Brain microvascular endothelial cell (primary cell): ENCODE measurements at places on chromosomes 7 and 10.

DNA sequence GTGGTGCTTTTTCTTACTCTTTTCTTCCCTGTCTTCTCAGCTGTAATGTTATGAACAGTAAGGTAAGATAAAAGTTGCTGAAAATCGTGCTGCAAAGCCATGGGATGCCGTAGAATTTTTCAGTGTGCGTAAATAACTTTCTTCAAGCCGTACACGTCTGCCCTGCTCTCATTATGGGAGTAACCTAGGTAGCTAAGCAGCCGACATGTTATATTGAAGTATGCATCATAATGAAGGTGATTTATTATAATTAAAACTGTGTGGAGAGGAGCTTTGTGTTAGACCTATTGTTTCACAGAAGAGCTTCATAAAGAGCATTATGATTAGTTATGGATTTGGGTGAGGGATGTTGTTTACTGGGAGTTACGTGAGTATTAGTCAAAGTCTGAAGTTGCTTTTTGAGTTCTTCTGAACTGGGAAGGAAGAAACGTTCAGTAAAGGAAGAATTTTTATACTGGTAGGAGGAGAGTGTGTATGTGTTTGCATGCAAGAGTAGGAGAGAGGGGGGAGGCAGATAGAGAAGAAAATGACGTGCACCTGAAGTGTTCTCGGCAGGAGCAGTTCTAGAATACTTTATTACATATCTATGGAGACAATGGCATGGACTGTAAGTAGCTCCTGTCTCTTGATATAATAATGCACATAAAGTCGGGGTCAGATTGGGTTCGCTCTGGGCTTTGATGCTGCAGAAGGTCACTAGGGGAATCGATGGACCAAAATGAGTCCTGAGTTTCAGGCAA, 56.3 kb downstream of the POU6F2 start:
- DNase-seq = no peak

GRCh38 chr10:16242859-16243613, 193.8 kb upstream of the PTER start:
- DNase-seq = no peak

GRCh38 chr7:76281006-76281705, 21.3 kb upstream of the HSPB1 start:
- no peak for DNase-seq

DNA sequence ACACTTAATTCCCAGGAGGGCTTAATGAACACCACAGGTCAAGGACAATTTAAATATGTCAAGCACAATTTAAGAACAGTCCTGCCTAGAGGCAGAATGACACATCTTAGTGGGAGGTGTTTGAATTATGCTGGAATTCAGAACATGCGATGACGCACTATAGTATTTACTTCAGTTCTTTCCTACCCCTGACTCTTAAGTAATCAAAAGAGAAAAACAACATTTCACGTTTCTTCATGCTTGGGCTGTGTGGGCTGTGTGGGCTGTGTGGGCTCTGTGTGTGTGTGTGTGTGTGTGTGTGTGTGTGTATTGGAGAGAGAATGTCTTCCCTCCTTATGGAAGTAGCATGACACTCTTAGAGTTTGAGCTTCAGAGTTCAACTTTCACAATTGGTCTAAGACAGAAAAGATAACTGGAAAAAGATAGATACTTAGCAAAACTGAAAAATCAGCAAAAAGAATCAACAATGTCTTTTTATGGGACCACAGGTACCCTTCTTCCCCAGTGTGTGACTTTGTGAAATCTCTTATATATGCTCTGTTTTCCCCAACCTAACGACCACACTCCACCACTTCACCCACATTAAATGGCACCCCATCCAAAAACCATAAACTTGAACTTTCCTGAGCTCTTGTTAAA, 33.7 kb upstream of the CABCOCO1 start:
- DNase-seq = peak; percentile 84

GRCh38 chr7:97118306-97118917, 914 bp downstream of the SDHAF3 start:
- DNase-seq = no peak

DNA sequence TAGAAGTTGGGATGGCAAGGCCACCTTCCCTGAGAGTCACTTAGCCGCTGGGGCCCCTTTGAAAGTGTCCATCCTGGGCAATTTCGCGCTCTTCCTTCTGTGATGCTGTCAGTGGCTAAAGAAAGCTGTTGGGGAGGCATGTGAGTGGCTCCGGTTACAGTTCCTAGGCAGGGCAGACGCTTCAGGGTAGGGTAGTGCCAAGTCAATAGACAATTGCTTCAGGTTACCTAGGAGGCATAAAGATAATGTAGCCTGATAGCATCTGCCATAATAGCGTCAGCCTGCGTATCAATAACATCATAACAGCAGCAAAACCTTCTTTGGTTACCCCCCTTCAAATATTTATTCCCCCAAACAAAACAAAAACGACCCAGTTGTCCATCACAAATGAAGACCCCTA, at the start of gene FAM107B:
TSS of gene FAM107B (minus strand) at position 101 of the 400 bp plus-strand sequence. CDS start 234 bp downstream, outside the sequence.
- no peak for DNase-seq

DNA sequence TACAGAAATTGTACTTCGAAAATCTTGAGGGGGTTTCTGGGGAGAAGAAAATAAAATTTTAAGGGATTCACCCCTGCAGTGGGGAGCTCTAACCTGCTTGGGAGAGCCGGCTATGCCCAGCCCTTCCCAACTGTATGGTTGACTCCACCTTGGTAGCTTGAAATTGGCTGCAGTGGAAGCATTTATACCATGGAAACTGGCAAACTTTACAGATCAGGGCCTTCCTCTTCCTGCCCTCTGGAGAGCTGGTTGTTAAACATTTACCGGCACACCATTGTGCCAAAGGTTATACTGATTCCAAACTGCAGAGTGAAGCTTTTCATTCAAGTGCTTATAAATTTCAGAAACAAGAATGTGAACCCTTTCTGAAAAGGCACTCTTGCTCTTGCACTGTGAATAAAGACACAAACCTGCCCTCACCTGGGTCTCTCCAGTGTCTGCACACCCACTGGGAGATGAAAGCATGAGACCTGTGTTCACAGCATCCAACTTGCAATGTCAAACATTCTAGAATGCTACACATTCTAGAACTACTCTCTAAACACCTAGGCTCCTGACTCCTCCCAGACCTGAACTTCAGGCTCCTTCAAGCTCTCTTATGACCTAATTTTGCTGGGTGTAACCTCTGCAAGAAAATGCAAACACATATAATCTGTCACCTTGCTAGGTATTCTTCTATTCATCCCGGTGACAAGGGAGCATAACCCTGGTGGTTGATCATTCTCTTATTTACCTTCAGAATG, 44.7 kb downstream of the ABLIM1 start:
- no peak for DNase-seq

DNA sequence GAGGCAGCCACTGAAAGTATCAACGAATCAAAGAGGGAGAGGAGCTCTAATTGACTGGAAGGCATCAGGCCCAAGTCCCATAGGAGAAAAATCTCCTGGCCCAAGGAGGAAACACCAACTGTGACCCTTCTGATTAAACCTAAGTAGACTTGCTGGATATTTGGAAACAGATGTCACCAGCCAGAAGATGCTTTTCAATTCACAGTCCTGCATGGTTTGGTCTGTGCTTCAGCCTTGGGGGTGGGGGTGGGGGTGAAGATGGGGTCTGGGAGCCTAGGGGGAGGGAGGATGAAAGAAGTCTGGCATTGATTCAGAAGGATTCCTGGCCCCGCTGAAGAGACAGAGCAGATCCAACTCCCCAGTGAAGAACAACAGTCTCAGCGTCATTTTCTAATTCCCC, 623.7 kb downstream of the PARD3 start:
- DNase-seq = no peak

GRCh38 chr10:15898046-15898445, 37.7 kb upstream of the MINDY3 start:
- peak; percentile 7 for DNase-seq

GRCh38 chr10:34815185-34816084, at the start of gene PARD3:
Gene PARD3 (minus strand): TSS chr10:34815296. CDS start chr10:34814995, 301 bp downstream.
- DNase-seq = no peak

DNA sequence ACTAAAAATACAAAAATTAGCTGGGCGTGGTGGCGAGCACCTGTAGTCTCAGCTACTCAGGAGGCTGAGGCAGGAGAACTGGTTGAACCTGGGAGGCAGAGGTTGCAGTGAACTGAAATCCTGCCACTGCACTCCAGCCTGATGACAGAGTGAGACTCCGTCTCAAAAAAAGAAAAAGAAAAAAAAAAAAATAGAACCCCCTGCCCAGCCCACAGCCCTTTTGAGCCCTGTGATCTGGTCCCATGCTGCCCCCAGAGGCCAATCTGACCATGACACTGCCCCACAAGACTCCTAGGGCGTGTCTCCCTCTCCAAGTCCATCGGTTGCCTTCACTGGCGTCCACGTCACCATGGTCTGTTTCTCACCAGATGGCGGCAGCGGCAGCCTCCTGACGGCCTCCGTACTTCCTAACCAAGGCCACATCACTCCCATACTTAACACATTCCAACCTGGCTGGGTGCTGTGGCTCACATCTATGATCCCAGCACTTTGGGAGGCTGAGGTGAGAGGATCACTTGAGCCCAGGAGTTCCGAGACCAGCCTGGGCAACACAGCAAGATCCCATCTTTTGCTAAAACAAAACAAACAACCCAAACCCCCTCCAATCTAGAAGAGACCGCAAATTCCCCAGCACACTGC, 18.0 kb downstream of the STX1A start:
- peak; percentile 70 for DNase-seq

GRCh38 chr10:15379078-15379477, 8.0 kb upstream of the FAM171A1 start:
- DNase-seq = no peak

DNA sequence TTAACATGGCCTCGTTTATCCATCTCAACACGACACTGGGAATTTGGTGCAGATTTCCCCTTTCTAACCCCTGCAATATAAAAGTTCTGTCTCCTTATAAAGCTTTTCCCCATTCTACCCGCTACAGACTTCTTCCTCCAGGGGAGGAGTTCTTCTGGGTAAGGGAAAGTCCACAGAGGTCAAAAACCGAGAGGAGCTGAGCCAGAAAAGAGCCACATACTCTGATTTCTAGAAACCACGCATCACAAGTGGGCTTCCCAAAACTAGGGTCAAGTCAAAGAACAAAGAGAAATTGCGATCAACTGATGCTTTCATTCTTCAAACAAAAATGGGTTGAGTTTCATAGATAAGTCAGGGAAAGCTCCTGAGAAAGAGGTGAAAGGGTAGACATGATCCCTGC, 6.8 kb downstream of the IL6 start:
- no peak for DNase-seq

- no peak for DNase-seq
Observed at GRCh38 chr10:38070501-38070900, 23.6 kb upstream of the ZNF37A start.

GRCh38 chr10:3606309-3606708, 178.7 kb downstream of the KLF6 start:
- DNase-seq = no peak

DNA sequence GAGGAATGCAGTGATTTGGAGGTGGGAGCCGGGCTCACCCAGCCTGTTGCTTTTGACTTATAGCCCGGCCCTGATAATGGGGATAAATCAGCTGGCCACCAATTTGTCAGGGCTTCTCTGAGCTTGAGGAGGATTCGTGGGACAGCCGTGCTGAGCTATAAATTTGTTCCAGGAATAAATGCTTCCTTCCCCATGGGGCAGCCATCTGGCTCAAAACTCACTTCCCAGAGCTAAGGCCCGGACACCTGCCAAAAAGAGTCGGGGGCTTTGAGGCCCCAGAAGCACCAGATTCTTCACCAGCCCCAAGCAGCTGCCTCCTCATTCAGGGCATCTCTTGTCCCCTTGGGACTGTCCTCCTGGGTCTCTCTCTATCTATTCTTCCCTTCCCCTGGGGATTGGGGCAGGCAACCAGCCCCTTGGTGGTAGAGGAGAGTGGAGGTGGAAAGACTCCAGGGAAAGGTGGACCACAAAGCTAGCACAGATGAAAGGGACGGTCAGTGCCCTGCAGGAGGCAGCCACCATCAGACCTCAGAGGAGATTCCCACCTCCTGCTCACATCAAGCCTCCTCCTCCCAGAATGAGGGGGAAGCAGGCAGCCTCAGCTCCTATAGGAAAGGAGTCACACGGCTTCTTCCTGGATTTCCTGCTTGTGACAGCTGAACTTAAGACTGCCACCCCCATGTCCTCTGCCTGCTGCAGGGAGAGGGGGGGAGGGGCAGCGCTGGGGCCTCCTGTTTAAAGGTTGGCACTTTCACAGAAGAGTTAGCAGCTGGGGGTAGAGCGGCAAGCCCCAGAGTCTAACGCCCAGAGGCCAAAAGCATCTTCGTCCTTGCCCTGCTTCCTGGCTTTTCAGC, 44.2 kb upstream of the LRRC4 start:
- no peak for DNase-seq

- peak; percentile 100 for DNase-seq
Observed at GRCh38 chr7:1537535-1538412, 7.3 kb downstream of the MAFK start.

DNA sequence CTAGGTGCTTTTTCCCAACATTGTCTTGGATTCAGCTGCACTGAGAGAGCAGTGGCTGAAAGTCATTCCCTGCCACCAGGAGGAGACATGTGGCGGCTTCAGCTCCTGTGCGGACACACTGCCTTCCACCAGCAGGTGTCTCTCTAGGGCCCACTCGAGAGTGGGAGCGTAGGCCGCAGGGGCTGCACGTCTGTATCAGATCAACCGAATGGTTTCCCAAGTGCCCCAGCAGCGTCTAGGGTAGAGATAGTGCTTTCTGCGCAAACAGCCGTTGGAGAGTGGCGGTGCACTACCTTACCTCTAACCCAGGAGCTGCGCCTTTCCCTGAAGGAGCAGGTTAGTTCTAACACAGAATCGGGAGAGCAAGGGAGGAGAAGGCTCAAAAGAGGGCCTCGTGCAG, 31.7 kb downstream of the PAPOLB start:
- peak; percentile 43 for DNase-seq

- DNase-seq = peak; percentile 9
Observed at GRCh38 chr7:144513334-144513733, 109.8 kb upstream of the NOBOX start.

DNA sequence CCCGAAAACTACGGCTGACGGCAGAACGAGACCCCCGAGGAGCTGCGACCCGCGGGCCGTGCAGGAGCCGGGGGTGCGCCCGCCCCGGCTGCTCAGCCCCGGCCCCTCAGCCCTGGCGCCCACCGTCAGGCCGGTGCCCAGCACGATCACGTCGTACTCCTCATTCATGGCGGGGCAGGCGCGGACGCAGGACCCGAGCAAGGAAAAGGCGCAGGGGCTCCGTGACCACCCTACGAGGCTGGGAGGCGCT, 218 bp downstream of the GDI2 start:
- DNase-seq = no peak

- DNase-seq = no peak
Observed at GRCh38 chr7:2738766-2739549, 51.0 kb downstream of the AMZ1 start.

GRCh38 chr10:57692255-57692980, 575.3 kb downstream of the IPMK start:
- DNase-seq = peak; percentile 92

DNA sequence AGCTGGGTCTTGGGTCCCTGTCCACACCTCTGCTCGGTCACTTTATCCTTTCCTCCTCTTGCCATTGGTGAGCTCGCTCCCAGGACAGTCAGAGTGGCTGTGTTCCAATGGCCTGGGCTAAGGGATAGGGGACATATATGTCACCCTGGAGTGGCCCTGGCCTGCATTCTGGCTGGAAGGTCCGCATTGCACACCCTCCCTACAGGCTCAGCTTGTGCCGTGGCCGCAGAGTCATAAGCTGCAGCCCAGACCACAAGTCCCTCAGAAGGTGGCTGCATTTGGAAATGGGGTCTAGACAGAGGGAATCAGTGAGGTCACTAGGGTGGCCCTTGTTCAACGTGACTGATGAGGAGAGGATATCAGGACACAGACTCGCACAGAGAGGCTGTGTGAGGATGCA, 363.8 kb upstream of the SHH start:
- no peak for DNase-seq

- DNase-seq = no peak
Observed at GRCh38 chr10:132234860-132235259, 48.1 kb downstream of the DPYSL4 start.

GRCh38 chr10:59870152-59870551, 36.2 kb downstream of the CCDC6 start:
- DNase-seq = no peak
